ENCODE measurements at places on chromosomes 16 and 17. TPM values are rescaled to one million over a fixed set of nuclear protein-coding genes. Genes with fewer than 3 reads are reported as not detected.

The TEX19 gene
- total RNA-seq = not detected

The KPNB1 gene
- total RNA-seq = 305 TPM

- no peak overlapping the region for H3K27ac ChIP-seq
- H3K4me1 ChIP-seq = peaks cover 3% of the 10 kb centered on the region
- no peaks in the 10 kb centered on the region for H3K36me3 ChIP-seq
- H3K4me3 ChIP-seq = no peak overlapping the region
- H3K27me3 ChIP-seq = no peaks in the 10 kb centered on the region
- DNase-seq = no peak
Observed at GRCh38 chr17:42270170-42270535, 6.0 kb downstream of the STAT5B start.

DNA sequence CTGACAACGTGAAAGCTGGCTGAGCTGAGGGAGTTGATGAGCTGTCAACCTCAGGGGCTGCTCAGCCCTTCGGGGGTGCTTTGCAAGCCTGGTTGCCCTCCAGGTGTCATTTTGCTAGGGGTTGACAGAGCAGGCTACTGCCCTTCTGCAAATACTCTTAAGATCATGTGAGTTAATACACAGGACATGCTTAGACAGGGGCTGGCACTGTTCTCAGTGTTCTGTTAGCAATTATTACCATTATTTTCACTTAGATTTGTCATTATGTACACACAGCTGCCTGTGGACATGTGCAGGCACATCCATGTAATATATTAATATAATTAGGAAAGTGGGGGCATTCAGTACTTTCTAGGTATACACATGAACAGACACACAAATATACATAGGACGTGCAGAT is 554.3 kb upstream of the HSBP1 start:
- no peak overlapping the region for H3K4me3 ChIP-seq
- no peaks in the 10 kb centered on the region for H3K4me1 ChIP-seq
- no peak for DNase-seq
- no peak overlapping the region for H3K27ac ChIP-seq

DNA sequence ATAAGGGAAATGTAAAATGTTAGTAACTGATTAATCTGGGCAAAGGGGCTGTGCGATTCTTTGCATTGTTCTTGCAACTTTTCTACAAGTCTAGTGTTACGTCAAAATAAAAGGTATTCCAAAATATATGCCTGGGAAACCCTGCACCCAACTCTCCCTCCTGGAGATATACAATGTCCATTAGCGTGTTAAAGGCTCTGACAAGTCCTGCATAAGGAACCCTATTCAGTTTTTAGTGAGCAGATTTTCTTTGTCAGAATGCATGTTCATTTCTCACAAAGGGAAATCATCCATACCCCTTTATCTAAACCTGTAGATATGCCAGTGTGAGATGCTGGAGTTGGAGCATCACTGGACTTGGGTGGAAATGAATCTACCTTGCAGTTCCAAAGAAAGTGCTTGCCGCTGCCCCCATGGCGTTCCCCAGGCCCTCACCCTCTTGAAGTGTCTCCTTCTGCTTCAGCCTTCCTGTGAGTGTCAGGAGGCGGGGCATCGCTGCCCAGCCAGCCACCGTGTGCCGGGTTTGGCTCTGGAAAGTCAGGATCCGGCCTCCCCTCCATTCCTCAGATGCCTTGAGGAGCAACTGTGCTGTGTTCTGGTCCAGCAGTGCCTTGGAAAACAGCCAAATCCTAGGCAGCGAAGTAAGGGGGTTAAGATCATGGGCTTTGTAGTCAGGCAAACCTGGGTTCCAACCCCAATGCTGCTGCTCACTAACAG is 85.5 kb downstream of the RMI2 start:
- no peaks in the 10 kb centered on the region for H3K36me3 ChIP-seq
- H3K4me3 ChIP-seq = no peak overlapping the region
- DNase-seq = no peak
- H3K4me1 ChIP-seq = no peaks in the 10 kb centered on the region

GRCh38 chr16:1991948-1992703 is 2.4 kb downstream of the SYNGR3 start:
- peaks cover 17% of the 10 kb centered on the region for H3K4me1 ChIP-seq
- peak; percentile 97 for DNase-seq
- H3K36me3 ChIP-seq = no peaks in the 10 kb centered on the region
- peaks cover 41% of the 10 kb centered on the region for H3K27me3 ChIP-seq
- H3K4me3 ChIP-seq = peak overlapping the region; percentile 46

GRCh38 chr17:19263641-19264051 is 26.5 kb downstream of the EPN2 start:
- no peak for DNase-seq
- H3K36me3 ChIP-seq = no peaks in the 10 kb centered on the region
- no peak overlapping the region for H3K4me3 ChIP-seq
- H3K27ac ChIP-seq = peak overlapping the region; percentile 67

Data from left lung (tissue), 14 donors.